ENCODE measurements at places on chromosomes 11 and 22.
A peak's percentile ranks its signal among the peaks of the same experiment; 100 is the strongest.

GRCh38 chr11:122706291-122707088, 51.0 kb downstream of the UBASH3B start:
- no peak for DNase-seq

- DNase-seq, result no peak
Measured at GRCh38 chr11:76626921-76627401, 43.6 kb downstream of the LRRC32 start.

GRCh38 chr11:64723907-64724862, 1.2 kb upstream of the NRXN2 start:
- no peak for DNase-seq

DNA sequence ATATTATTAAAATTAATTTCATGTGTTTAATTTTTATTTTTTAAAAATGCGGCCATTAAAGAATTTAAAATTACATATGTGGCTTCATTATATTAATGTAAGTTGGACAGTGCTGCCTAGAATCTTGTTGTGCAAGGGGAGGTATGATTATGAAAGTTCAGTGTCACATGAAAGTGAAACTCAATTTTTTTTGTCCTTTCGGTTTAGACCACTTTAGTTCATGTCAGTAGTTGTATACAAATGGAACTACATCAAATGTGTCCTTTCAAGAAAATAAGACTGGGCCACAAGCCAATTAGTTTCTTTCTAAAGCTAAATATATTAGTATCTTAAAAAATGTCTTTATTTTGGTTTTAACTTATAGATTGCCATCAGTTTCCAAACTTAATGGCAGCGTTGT, 35.7 kb downstream of the TBCEL start:
- no peak for DNase-seq

GRCh38 chr22:17924735-17925364, 99.5 kb downstream of the MICAL3 start:
- DNase-seq, result no peak

DNA sequence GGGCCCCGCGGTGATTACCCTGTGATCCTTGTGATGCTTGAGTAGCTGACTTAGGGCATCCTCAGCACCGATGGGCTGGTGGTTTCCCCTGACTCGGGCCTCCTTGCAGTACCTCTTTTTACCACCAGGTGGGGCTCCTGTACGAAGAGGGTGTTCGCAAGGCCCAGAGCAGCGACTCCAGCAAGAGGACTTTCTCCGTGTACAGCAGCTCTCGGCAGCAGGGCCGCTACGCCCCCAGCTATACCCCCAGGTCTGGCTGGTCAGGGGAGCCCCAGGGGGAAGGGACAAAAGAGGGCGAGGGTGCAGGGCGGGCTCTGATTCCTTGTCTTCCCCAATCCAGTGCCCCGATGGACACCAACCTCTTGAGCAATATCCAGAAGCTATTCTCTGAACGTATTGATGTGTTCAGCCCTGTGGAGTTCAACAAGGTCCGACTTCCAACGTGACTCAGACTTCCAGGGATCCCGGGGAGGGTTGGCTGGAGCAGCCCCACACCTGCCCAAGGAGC, 1.3 kb upstream of the TM7SF2 start:
- DNase-seq, result peak; percentile 91

DNA sequence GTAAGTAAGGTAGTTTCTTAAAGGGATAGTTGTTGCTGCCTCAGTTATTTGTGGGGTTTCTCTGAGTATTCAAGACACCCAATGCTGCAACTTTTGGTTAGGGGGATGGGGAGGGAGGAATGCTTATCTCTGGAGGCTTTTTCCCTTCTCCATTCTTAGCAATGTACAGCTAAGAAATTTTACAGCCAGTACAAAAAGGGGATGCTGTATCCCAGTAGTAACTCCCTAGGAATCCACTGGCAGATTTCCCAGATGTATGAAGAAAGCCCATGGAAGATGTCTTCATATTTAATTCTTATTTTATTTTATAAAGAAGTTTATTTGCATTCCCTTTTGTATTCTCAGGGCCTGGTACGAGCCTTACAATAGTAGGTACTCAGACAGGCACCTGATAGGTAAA, 154.8 kb downstream of the ENTHD1 start:
- DNase-seq, result no peak

- no peak for DNase-seq
Measured at GRCh38 chr11:130698174-130698573, 218.1 kb downstream of the SNX19 start.

Data from CD8-positive, alpha-beta memory T cell (primary cell).